ENCODE measurements at places on chromosomes 11 and 22. TPM values are rescaled to one million over a fixed set of nuclear protein-coding genes. Genes with fewer than 3 reads are reported as not detected.

KRTAP5-11 gene
- not detected for total RNA-seq

MAPK8IP2 gene
- total RNA-seq, result 0.27 TPM

MS4A6E gene
- not detected for total RNA-seq

HORMAD2 gene
- not detected for total RNA-seq

PLAAT5 gene
- total RNA-seq, result not detected

MCM5 gene
- total RNA-seq, result 157 TPM

NAALAD2 gene
- not detected for total RNA-seq

ALG8 gene
- total RNA-seq, result 42.9 TPM

NCR3LG1 gene
- 2.7 TPM for total RNA-seq

FGF19 gene
- not detected for total RNA-seq

SLC22A6 gene
- not detected for total RNA-seq

LRRN4CL gene
- total RNA-seq, result 0.49 TPM

SYT8 gene
- total RNA-seq, result not detected

MPST gene
- 20.9 TPM for total RNA-seq

Measured in activated naive CD4-positive, alpha-beta T cell treated with anti-CD3 and anti-CD28 coated beads, Interleukin-2, amount 50 U/mL, for 72 hours (primary cell).